ENCODE measurements at places on chromosomes 13 and 19.

DNA sequence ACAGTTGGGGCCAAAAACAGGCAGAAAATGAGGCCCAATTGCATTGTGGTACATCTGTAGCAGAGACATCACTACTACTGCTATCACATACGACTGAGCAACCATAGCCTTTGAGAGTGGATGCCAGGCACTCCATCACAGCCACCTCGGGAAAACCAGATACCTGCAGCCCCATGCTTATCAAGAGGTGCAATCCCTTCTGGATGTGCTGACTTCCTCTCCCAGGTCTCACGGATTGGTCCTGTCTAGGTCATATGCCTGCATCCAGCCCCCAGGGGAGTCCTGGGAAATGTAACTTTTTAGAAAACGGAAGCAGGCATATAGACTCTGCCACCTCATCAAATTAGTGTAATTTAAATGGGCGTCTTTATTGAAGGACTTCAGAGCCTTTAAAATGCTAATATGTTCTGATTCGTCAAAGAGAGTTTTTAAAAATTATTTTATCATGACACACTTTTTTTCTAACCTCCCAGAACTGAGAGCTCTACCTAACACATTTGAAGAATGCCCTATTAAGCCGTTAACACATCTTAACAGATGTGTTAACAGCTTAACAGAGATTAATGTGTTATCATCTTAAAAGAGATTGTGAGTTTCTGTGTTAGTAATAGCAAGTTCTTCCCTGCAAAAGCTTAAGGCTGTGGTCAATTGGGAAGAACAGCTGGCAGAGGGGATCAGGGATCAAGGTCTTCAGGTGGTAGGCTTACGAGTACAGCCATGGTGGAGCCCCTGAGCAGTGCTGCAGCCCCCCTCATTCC lies 63.9 kb downstream of the DLEU7 start:
- no peak for DNase-seq

DNA sequence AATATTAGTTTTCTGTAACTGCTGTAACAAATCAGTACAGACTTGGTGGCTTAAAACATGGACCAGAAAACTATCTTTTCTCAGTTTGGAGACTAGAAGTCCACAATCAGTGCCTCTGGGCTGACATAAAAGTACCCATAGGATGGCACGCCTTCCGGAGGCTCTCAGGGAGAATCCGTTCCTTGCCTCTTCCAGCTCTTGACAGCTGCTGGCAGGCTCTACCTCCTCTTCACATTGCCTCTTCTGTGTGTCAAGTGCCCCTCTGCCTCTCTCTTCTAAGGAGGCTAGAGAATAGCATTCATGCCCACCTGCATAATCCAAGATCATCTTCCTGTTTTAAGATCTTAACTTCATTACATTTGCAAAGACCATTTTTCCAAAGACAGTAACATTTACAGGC lies 1194.2 kb downstream of the EFNB2 start:
- DNase-seq, result no peak

- peak; percentile 47 for DNase-seq
Observed at GRCh38 chr19:58570770-58571574, 2.2 kb downstream of the MZF1 start.

- DNase-seq, result no peak
Observed at GRCh38 chr19:28242317-28242927, 970.5 kb downstream of the UQCRFS1 start.

- no peak for DNase-seq
Observed at GRCh38 chr13:31418186-31418585, 218.4 kb downstream of the B3GLCT start.

DNA sequence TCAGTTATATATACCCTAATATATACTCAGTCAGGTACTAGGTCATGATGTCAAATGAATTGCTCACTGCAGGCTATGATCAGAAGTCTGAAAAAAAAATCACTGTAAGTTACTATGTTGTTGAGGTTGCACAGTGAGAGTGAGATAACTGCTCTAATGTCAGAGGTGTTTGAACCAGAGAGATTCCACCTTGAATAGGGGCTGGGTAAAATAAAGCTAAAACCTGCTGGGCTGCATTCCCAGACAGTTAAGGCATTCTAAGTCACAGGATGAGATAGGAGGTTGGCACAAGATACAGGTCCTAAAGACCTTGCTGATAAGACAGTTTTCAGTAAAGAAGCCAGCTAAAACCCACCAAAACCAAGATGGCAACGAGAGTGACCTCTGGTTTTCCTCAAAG lies 10.2 kb downstream of the EPSTI1 start:
- DNase-seq, result no peak

DNA sequence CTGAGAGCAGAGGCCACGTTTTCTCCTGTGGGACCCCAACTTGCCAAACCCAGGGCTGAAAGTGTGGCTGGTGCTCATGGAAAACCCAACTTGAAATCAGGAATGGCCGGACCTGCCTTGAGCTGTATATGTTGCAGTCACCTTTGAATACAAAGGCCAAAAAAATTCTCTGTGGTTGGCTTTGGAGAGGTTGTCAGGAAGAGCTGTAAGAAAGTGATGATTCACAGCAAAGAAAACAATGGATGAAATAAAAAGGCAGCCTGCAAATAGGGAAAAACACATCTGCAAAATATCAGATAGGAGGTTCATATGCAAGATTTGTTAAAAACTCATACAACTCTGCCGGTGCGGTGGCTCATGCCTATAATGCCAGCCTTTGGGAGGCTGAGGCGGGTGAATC lies 715.8 kb downstream of the UQCRFS1 start:
- DNase-seq, result no peak

DNA sequence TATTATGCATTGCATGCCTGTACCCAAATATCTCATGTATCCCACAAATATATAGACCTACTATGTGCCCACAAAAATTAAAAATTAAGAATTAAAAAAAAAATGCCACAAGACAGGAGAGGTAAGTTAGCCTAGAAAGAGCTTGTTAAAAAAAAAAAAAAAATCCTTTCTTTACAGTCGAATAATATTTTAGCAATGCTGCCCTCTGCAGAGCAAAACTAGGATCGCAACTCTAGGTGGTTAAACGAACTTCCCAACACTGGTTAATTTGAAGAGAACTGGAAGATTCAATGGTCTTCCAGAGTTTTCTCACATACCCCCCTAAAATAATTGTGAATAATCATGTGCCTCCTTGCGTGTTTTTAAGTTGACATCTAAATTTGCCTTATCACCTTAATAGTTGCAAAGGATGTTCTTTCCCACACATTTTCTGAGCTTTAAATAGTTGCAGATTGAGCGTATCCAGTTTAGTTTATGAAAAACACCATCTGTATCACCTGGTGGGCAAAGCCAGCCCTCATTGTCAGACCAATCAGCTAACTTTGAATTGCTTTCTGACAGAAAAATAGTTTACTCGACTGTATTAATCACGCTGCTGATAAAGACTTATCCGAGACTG lies 47.4 kb upstream of the RCBTB2 start:
- peak; percentile 63 for DNase-seq

Data from breast epithelium (tissue), 4 donors.